ENCODE measurements at places on chromosomes 7 and 10. TPM values are rescaled to one million over a fixed set of nuclear protein-coding genes. Genes with fewer than 3 reads are reported as not detected.
A peak's percentile ranks its signal among the peaks of the same experiment; 100 is the strongest.

Gene FAM237B
- not detected for total RNA-seq

- no peak for DNase-seq
These were observed 1424.6 kb upstream of the LRRTM3 start for GRCh38 chr10:65501259-65501658.

Gene OR2A12
- not detected for total RNA-seq

DNA sequence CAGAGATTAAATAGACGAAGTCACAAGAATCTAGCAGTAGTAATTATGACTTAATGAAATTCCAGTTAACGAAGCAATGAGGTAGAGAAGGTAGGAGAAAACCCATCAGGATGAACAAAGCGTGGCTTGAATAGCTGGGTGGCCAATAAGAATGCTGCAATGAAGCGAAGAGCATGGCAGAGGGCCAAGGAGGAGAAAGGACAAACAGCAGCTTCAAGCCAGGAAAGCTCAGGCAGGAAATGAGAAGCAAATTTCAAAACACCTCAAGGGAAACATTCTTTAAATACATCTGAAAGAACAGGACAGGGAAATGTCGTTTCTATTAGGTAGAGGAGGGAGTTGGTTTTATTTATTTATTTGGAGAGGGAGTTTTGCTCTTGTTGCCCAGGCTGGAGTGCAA lies 122.5 kb downstream of the KIAA1217 start:
- peak; percentile 94 for DNase-seq
- H3K36me3 ChIP-seq, result no peaks in the 10 kb centered on the region
- H3K27me3 ChIP-seq, result no peaks in the 10 kb centered on the region
- H3K27ac ChIP-seq, result no peak overlapping the region
- no peaks in the 10 kb centered on the region for H3K4me1 ChIP-seq

GRCh38 chr10:73773152-73773879 lies 8.5 kb upstream of the CHCHD1 start:
- no peak for DNase-seq
- H3K27ac ChIP-seq, result peak overlapping the region; percentile 90
- H3K4me1 ChIP-seq, result peaks cover 9% of the 10 kb centered on the region

DNA sequence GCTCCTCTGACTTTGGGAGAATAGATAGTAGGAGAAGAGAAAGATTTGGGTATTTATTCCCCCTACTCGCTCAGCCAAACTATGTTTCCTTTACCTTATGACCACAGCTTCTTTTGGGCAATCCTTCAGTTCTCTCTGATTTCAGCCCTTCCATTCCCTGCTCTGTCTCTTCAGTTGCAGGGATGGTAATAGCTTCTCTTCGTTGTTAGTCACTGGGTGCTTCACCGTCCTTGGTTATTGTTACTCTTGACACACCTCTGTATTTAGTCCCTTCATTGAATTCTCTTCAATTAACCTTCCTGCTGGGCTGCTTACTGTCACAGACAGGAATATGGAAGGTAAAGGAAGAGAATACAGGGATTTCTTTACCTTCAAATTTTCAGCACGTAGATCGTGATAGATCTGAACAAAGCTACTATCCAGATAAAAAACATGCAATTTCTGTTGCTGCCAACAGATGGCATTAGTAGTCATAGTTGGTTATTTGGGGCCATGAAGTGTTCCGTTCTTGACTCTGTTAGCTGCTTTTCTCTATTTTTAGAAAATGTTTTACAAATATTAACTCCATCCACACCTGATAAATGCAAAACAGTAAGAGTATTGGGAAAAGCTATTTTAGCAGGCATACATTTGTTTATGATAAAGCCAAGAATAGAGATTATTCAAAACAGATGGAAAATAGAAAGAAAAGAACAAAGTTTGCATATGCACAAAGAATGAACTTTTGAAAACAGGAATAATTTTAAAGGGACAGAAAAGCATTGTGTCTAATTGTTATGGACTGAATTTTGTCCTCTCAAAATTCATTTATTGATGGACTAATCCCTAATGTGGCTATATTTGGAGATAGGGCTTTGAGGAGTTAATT lies 14.0 kb upstream of the PTTG1IP2 start:
- H3K27ac ChIP-seq, result no peak overlapping the region
- DNase-seq, result peak; percentile 64
- H3K27me3 ChIP-seq, result no peaks in the 10 kb centered on the region
- peak overlapping the region; percentile 11 for H3K4me3 ChIP-seq
- no peaks in the 10 kb centered on the region for H3K36me3 ChIP-seq

- peak; percentile 57 for DNase-seq
- H3K4me1 ChIP-seq, result peaks cover 6% of the 10 kb centered on the region
- peaks cover 45% of the 10 kb centered on the region for H3K36me3 ChIP-seq
These were observed 111.2 kb downstream of the GALNT11 start for GRCh38 chr7:152136686-152137085.

Gene CUTC
- 25.9 TPM for total RNA-seq

GRCh38 chr7:83821866-83822265 lies 172.9 kb upstream of the SEMA3E start:
- no peak for DNase-seq
- no peaks in the 10 kb centered on the region for H3K27me3 ChIP-seq
- H3K4me3 ChIP-seq, result no peak overlapping the region

Gene HERPUD2
- 37.2 TPM for total RNA-seq

DNA sequence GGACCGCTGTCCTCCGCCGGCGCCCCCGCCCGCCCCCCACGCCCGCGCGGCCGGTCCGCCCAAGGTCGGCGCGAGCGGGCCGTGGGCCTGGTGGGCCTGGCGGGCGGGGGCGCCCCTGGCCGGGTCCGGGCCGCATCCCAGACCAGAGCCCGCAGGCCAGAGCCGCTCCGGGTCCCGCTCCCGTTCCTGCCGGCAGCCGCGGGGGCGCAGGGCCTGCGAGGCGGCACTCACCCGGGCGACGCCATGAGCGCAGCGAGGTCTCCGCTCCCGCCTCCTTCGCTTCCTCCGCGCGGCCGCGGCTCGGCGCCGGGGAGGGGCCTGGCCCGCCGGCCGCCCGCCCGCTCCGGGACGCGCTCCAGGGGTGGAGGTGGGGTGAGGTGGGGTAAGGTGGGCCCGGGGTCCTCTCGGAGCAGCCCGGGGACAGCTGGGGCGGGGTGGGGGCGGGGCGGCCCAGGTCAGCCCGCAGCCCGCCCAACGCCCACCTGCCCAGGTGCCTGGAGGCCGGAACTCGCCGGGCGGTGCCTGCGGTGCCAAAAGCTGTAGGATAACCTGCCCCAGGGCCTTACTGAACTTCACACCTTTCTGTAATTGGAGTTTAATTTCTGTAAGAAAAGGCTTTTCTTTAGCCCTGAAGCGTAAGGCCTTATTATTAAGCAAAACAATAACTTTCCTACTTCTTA lies at the start of gene URGCP:
URGCP (minus strand) TSS at position 266 of the 680 bp plus-strand sequence; CDS start at position 245, 21 bp downstream.
- H3K36me3 ChIP-seq, result no peaks in the 10 kb centered on the region
- H3K4me3 ChIP-seq, result peak within 1 kb of the TSS; percentile 54
- H3K27ac ChIP-seq, result peak within 1 kb of the TSS; percentile 79
- H3K27me3 ChIP-seq, result no peaks in the 10 kb centered on the region
- peak; percentile 63 for DNase-seq
